ENCODE measurements at places on chromosomes 3 and 15.
A peak's percentile ranks its signal among the peaks of the same experiment; 100 is the strongest.

GRCh38 chr15:70505936-70506912 lies 257.1 kb downstream of the UACA start:
- DNase-seq = no peak

DNA sequence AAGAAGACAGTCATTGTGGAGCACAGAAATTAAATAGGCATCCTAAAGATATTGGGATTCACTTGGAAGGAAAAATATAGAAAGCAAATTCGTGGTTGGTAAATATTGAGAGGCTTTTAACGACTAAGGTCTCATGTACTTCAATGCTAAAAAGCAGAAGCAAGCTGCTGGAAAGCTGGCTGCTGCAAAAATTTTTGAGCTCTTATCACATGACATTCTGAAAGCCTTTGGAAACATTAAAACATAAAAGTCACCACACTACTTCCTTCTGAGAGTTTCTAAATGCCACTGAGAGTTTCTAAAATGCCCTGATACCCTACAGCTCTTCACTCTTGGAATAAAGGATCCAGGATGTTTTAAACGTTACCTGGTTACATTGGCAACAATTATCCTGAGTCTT lies 39.0 kb upstream of the CBLB start:
- no peak for DNase-seq

DNA sequence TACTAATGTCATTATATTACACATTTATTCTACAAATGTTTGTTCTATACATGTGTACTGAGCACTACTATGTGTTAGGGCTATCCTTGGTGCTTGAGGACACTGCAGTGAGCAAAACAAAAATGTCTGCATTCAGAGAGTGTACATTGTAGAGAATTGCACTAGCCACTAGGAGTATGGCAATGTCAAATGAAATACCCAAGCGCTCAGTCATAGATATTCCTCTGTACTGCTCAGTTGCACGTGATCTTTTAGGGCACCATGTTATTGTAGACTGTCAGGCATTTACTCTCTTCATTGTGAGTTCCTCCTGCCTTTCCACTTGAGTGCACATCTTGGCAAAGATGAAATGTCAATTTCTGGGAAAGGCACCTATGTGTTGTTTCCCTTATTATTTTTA lies 36.8 kb downstream of the FNDC3B start:
- peak; percentile 43 for DNase-seq

- DNase-seq = peak; percentile 93
Measured at GRCh38 chr3:192819001-192819569, 91.7 kb upstream of the FGF12 start.

GRCh38 chr15:66740802-66741201 lies 38.8 kb downstream of the SMAD6 start:
- no peak for DNase-seq

DNA sequence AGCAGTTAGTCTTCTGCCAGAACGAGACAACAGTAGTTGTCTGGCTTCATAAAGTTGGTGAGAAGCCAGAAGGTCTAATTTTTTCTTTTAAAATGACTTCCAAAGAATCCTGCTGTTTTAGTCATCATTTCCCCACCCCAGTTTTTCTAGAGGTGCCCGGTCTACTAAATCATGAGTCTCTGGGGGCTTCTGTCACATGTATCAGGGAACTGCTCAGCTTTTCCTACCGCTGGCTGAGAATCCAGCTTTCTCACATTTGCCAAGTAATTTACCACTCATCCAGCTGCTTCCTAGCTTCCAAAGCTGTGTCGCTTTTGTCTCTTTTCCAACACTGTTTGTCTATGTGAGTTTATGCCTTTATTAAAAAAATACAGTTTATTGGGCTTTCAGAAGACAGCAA lies 183.3 kb downstream of the NSUN3 start:
- DNase-seq = no peak

GRCh38 chr3:78895528-78895927 lies 872.3 kb downstream of the ROBO1 start:
- DNase-seq = no peak
